GM04504 (cell line): ENCODE measurements at places on chromosomes 12 and 14.

GRCh38 chr14:58145936-58146335, 6.1 kb downstream of the ARMH4 start:
- DNase-seq, result no peak

DNA sequence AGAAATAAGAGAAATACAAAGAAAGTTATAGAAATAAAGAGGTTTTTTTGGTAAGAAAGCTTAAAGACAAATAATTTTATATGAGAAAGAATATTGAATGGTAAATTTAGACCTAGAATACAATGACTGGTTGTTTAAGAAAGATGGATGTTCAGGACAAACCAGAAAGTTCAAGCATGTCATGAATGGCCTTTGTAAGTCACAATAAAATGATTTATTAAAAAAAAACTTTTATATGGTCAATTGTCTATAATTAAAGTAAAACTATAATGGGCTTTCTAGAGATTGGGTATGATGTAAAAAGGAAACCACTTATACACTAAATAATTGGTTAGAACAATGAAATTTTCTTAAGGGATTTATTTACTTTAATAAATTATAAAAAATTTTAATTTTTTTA, 19.8 kb upstream of the CAPRIN2 start:
- DNase-seq, result no peak

DNA sequence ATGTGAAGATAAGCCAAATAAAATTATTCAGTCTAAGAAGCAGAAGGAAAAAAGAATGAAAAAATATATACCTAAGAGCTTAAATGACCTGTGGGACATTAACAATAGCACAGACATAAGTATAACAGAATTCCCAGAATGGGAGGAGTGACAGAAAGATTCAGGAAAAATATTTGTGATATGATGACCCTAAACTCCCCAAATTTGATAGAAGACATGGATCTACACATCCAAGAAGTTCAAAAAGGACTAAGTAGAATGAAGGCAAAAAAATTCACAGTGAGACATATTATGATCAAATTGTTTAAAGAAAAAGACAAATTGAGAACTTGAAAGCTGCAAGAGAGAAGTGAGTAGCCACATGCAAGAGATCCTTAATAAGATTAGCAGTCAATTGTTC, 211.4 kb upstream of the OR4E1 start:
- no peak for DNase-seq

DNA sequence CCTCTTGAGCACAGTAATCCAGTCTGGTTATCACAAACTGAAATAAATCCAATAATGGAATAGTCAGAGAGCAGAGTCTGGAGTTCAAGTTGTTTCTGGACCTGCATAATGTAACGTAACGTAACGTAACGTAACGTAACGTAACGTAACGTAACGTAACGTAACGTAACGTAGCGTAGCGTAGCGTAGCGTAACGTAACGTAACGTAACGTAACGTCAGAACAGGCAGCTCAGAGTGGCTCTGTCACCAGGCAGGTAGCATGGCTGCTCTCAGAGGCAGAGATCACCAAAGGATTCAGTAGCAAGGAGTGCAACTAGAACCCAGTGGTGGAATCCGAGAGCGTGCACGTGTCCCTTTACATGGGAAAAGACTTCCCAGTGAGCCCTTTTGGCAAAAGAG, 85.7 kb upstream of the USP44 start:
- DNase-seq, result no peak

DNA sequence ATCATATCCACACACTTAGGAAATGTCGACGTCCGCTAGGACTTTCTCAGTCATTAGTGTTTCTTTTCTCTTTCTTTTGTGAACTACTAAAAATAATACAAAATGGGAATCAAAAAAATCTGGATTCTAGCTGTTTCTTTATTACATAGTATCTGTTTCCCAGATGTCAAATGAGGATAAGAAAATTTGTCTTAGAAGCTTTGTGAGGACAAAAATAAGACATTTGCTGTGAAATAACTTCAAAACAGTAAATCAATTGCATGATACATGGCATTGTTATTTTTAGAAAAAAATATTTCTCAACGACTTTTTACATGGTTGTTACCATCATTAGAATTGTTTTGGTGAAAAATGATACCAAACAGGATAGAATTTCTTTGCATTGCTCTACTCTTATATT, 71.4 kb upstream of the IFNG-AS1 start:
- DNase-seq, result no peak

DNA sequence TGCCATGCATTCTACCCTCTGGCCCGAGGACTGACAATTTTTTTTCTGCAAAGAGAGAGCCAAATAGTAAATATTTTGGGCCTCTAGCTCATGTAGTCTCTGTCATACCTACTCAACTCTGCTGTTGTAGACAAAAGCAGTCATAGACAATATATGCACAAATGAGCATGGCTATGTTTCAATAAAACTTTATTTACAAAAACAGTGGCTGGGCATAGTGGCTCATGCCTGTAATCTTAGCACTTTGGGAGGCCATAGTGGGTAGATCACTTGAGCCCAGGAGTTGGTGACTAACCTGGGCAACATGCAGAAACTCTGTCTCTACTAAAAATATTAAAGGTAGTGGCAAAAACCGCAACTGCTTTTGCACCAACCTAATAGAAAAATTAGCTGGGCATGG, 153.7 kb upstream of the BTG1 start:
- DNase-seq, result no peak

GRCh38 chr12:7209958-7210357, 20.5 kb downstream of the PEX5 start:
- no peak for DNase-seq

GRCh38 chr12:11703378-11703777, 53.9 kb downstream of the ETV6 start:
- DNase-seq, result no peak

DNA sequence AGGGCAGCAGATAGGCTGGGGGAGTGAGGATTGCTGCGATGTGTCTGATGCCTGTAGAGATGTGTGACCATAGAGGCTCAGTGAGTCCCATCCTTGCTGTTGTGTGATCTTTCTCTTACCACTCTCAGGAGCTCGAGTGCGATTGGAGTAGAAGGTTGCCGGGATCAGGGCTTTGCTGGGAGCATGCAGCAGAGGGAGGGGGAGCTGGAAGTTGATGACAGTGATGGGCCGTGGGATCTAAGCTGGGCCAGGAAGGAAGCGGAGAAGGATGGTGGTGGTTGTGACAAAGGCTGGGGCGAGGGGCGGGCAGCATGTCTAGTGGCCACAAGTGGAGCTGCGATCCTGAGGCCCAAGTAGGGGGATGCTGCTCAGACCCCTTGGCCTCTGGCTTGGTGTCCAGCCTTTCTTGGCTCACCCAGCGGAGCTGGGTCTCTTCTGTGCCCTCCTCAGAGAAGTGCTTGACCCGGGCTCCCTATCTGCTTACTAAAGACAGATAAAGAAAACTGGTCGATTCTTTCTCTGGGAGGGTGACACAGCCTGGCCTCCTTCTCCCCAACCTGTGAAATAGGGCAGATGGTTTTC, 66.2 kb downstream of the PRMT8 start:
- no peak for DNase-seq

DNA sequence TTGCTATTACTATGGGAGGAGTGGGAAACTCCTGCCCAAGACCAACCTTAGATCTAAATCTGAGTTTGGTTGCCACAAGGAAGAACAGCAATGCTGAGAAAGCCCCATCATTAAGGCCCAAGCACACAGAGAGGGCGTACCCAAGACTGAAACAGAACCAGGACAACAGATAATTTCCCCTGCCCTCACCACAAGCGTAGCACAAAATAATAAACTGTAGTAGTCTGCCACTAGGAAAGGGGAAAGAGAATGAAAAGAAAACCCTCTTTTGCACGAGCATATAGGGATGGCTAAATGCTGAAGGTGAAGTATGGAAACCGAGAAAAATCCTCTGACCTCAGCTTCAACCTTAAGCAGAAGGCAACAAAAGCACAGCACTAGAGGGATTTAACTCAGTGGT, 76.5 kb upstream of the DHRS4 start:
- DNase-seq, result no peak

DNA sequence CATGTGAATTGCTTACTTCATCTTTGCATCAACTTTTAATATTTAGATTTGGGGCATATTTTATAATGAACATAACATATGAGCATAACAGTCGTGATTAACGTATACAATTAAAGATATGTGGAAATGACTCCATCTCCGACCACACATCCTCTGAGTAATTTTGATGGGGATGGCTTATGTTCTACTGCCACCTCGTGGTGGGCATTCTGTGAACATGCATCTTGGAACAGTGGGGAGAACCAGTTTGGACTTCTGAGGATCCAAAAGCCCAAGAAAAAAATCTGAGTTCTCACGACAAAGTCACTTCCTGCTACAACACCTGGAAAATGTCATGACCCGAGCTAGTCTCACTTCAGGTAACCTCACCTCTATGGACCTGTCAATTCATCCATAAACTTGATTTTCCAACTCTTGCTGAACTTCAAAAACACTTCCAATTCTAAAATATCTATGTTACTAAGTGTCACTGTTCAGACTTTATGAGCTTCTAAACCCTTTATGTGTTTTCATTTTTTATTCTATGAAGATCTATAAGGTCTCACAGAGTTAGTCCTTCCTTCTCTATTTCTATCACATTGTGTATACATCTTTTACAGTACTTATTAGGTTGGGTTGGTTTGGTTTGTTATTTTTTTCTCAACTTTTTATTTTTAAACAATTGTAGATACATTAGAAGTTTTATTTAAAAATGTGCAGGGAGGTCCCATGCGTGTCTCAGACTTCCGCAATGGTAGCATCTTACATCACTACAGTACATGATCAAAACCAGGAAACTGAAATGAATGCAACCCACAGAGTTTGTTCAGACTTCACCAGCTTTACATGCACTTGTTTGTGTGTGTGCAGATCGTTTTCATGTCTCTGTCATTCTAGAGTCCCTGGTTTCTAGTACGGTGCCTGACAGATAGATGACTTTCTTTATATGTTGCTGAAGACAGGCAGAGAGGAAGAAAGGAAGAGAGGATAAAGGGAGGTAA, 38.2 kb upstream of the STAB2 start:
- peak; percentile 27 for DNase-seq

- peak; percentile 71 for DNase-seq
These were observed 611 bp upstream of the DCAF11 start for GRCh38 chr14:24113801-24114531.

- DNase-seq, result no peak
These were observed 448.6 kb downstream of the RAD51B start for GRCh38 chr14:68268197-68268596.

DNA sequence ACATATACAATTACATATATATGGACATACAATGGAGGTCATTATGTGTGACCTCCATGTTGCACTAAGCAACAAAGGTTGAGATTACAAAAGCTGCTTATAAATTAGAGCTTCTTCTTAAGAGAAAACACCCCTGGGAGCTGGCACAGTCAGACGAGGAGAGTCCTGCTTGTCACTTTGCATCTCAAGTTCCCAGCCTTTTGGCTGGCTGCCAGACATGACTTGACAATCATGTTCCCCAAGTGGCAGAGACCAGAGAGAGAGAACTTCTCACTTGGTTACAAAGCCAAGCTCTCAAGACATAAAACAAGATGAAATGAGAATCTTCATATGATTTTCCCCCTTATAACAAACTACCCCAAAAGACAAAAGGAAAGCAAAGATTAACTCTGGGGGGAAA, 8.5 kb upstream of the SYNJ2BP start:
- DNase-seq, result no peak

DNA sequence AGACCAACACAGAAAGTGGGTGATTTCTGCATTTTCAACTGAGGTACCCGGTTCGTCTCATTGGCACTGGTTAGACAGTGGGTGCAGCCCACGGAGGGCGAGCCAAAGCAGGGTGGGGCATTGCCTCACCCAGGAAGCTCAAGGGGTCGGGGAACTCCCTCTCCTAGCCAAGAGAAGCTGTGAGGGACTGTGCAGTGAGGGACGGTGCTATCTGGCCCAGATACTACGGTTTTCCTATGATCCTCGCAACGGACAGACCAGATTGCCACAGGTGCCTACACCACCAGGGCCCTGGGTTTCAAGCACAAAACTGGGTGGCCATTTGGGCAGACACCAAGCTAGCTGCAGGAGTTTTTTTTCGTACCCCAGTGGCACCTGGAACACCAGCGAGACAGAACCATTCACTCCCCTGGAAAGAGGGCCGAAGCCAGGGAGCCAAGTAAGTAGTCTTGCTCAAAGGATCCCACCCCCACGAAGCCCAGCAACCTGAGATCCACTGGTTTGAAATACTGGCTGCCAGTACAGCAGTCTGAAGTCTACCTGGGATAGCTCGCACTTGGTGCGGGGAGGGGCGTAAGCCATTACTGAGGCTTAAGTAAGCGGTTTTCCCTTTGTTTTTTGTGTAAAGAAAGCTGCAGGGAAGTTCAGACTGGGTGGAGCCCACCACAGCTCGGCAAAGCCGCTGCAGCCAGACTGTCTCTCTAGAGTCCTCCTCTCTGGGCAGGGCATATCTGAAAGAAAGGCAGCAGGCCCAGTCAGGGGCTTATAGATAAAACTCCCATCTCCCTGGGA, 25.5 kb upstream of the NAA30 start:
- no peak for DNase-seq

- no peak for DNase-seq
These were observed 46.7 kb upstream of the PTPRR start for GRCh38 chr12:70966996-70967790.

DNA sequence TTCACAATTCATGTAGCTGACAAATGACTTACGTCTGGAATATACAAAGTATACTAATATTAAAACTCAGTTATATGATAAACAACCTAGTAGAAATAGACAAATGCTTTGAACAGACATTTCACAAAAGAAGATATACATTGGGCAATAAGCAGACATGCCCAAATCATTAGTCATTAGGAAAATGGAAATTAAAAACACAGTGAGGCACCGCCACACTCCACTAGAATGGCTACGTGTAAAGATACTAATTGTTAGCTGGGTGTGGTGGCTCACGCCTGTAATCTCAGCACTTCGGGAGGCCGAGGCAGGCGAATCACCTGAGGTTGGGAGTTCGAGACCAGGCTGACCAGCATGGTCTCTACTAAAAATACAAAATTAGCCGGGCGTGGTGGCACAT, 248.9 kb upstream of the TMEM132C start:
- no peak for DNase-seq

GRCh38 chr14:66401449-66402095, 84.6 kb upstream of the CCDC196 start:
- DNase-seq, result no peak

DNA sequence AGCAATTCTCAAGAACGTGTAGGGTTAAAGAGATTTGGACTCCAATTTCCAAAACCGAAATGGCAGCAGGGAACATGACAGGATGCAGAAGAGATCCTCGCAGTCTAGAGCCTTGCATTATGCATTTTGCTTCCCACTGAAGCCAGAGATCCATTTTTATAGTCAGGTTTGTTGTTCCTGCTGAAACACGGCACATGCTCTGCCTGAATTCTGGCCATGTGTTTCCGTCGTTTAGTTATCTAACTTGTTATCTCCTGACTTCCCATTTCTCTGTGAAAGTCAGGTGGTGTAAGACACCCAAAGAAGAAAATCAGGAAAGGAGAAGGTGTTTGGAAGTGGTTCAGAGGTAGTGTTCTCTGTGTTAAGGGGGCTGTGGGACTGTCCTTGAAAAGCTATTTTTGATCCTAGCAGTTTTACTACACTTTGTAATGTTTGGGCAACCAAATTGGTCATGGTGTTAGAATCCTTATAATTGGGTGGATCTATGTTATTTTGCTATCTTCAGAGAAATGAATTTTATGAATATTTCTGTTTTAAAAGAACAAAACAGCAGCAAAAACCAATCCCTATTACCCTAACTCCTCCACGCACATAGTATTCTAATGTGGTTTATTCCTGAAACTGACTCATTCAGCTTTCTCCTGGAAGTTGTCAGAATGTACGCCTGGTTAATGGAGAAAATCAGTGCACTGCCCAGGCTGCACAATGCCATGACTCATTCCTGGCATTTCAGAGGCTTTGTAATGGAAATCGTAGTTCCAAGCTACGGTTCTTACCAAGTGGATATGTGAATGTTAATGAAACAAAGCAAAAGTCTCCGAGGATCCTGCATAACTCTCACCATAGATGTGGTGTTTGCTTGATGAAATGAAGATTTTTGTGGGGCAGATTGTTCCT, 110.1 kb downstream of the SAMD4A start:
- peak; percentile 89 for DNase-seq
